Natural killer cell (primary cell): ENCODE measurements at places on chromosomes 4 and X. TPM values are rescaled to one million over a fixed set of nuclear protein-coding genes. Genes with fewer than 3 reads are reported as not detected.
A peak's percentile ranks its signal among the peaks of the same experiment; 100 is the strongest.

DNA sequence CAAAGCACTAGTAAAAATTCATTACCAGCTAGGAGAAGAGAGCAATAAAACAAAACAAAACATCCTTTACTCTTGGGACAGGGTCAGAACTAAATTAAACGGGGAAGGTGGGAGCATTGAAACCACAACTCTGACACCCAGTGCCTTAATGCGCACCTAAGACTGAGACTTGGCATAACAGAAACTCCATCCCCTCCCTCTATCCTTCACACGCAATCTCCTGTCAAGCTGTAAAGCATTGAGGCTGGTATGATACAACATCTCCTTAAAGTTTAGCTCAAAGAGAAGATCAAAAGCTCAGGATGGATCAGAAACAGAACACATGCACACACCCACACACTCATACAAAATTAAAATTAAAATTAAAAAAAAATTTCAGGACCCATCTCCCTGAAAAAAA, 951.3 kb downstream of the STIM2 start:
- no peak overlapping the region for H3K27ac ChIP-seq
- no peaks in the 10 kb centered on the region for H3K36me3 ChIP-seq
- H3K27me3 ChIP-seq, result no peaks in the 10 kb centered on the region
- no peak for DNase-seq

- H3K36me3 ChIP-seq, result no peaks in the 10 kb centered on the region
- no peaks in the 10 kb centered on the region for H3K4me1 ChIP-seq
- no peaks in the 10 kb centered on the region for H3K27me3 ChIP-seq
- no peak overlapping the region for H3K4me3 ChIP-seq
Observed at GRCh38 chr4:170675568-170676262, 586.0 kb upstream of the AADAT start.

GRCh38 chrX:30150196-30150895, 65.0 kb upstream of the MAGEB2 start:
- H3K27ac ChIP-seq, result no peak overlapping the region
- no peaks in the 10 kb centered on the region for H3K36me3 ChIP-seq
- H3K4me1 ChIP-seq, result no peaks in the 10 kb centered on the region
- DNase-seq, result no peak
- H3K27me3 ChIP-seq, result no peaks in the 10 kb centered on the region

DNA sequence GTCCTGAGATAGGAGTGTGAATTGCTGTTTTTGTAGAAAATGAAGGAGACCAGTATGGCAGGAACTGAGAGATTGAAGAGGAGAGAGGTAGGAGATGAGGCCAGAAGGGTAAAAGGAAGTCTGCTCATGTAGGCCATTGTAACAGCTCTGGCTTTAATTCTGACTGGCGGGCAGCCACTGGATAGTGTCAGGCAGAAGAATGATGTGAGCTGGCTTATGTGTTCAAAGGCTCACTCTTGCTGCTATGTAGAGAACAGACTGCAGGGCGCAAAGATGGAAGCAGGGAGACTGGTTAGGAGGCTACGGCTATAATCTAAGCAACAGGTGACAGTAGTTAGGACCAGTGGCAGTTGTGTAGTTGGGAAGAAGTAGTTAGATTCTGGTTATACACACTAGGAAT, 160.2 kb upstream of the FGF13 start:
- no peak for DNase-seq
- no peak overlapping the region for H3K4me3 ChIP-seq
- no peak overlapping the region for H3K27ac ChIP-seq
- H3K27me3 ChIP-seq, result no peaks in the 10 kb centered on the region
- no peaks in the 10 kb centered on the region for H3K36me3 ChIP-seq

GRCh38 chr4:83708500-83709175, 172.7 kb downstream of the GPAT3 start:
- no peaks in the 10 kb centered on the region for H3K27me3 ChIP-seq
- no peak for DNase-seq
- H3K27ac ChIP-seq, result no peak overlapping the region
- no peaks in the 10 kb centered on the region for H3K36me3 ChIP-seq

GRCh38 chr4:185792384-185793115, 19.4 kb downstream of the SORBS2 start:
- H3K36me3 ChIP-seq, result no peaks in the 10 kb centered on the region
- no peaks in the 10 kb centered on the region for H3K4me1 ChIP-seq
- H3K4me3 ChIP-seq, result no peak overlapping the region
- DNase-seq, result no peak
- H3K27me3 ChIP-seq, result no peaks in the 10 kb centered on the region

DNA sequence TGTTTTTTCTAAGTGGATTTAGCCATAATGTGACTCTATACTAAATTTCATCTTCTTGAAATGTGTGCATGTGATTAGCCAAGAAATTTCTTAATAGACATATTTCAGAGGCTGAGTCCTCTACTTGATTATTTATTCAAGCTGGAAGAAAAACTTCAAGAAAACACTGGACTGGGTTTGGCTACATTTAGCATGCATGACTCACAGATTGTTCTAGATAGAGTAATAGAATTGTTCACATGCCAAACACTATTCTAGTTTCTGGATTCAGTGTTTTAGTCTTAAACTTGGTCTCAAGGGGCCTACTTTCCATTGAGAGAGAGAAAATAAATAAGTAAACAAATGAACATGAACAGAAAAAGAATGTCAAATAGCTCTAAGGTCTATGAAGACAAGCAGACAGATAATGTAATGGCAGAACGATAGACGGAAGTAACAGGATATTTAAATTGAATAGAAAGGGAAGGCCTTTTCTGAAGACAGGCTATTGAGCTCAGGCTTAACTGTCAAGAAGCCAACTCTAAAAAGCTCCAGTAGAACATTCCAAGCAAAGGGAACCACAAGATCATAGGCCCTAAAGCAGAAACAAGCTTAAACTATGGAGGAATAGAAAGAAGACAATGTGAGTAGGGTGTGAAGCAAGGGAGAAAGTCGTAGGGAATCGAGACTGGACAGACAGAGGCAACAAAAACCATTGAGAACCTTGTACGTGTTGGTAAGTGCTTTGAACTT, 104.6 kb downstream of the TMEM144 start:
- no peak overlapping the region for H3K27ac ChIP-seq
- no peaks in the 10 kb centered on the region for H3K27me3 ChIP-seq
- DNase-seq, result no peak
- H3K36me3 ChIP-seq, result no peaks in the 10 kb centered on the region

- no peaks in the 10 kb centered on the region for H3K36me3 ChIP-seq
- no peak overlapping the region for H3K4me3 ChIP-seq
- no peaks in the 10 kb centered on the region for H3K27me3 ChIP-seq
- no peaks in the 10 kb centered on the region for H3K4me1 ChIP-seq
- DNase-seq, result no peak
Observed at GRCh38 chrX:75873993-75874392, 88.9 kb upstream of the MAGEE2 start.

DNA sequence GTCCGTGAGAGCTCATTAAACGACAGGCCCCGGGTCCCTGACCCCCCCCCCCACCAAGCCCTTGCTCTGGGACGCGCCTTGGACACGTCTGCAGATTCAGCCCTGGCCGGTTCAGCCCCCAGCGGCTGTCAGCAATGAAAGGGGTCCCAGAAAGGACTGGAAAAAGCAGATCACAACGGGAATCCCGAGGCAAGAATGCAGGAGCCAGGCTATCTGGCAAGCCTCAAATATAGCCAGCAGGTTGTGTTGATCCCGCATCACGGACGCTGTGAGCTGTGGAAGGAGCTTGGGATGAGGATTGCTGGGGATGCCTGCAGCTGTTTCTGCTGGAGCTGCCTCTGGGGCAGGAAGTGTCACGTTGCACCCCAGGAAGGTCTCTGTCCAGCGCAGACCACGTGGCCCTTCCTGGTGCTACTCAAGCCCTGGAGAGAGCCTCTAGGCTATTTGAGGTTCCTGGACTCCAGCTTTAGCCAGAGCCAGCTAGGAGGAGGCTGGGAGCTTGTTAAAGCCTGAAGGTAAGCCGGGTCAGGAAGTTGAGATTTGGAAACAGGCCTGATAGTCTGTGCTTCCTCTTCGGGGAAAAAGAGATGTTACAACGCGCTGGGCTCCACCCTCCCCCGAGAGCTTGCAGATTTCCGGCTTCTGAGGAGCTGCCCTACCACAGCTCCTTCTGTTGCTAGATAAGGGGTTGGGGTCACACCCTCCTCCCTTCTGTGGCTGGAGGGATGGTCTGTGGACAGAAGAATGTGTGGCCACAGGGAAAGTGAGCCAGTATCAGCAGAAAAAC, 19.3 kb upstream of the CSF2RA start:
- no peaks in the 10 kb centered on the region for H3K36me3 ChIP-seq
- peak overlapping the region; percentile 73 for H3K27ac ChIP-seq
- no peak overlapping the region for H3K4me3 ChIP-seq
- H3K4me1 ChIP-seq, result peaks cover 37% of the 10 kb centered on the region
- H3K27me3 ChIP-seq, result no peaks in the 10 kb centered on the region

DNA sequence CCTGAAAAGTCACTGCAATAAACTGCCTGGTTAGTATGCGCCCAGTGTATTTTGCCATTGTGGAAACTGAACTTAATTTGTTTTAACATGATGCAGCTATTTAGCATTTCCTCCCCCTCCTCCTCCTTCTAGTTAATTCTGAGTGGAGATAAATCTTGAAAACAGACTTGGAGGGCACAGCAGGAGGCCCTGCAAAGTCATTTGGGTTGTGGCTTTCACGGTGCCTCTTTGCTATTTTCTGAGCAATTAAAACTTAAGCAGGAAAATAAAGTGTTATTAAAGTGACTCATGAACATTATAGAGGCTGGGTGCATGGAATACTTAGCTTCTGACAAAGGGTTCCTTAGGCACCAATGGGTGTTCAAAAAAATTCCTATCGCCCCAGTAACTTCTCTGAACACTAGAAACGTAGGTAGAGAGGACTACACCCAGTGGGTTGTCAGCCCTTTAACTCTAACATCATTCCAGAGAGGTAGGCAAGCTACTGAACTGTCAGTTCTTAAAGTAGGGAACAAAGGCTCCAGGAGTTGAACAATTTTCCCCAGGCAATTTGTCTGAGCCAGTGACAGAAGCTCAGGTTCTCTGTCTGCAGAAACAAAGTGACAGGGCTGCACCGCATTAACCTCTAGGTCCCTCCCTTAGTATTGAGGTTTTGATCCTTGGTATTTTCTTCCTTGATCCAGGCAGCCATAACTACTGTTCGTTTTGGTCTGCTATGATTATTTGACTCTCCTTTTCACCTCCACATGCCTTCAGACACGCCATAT, 158.3 kb upstream of the KIT start:
- DNase-seq, result no peak
- H3K36me3 ChIP-seq, result no peaks in the 10 kb centered on the region
- H3K27ac ChIP-seq, result no peak overlapping the region
- H3K27me3 ChIP-seq, result no peaks in the 10 kb centered on the region
- peaks cover 13% of the 10 kb centered on the region for H3K4me1 ChIP-seq

- no peak overlapping the region for H3K27ac ChIP-seq
- H3K36me3 ChIP-seq, result no peaks in the 10 kb centered on the region
Observed at GRCh38 chr4:105951198-105951597, 55.9 kb downstream of the NPNT start.

- peak; percentile 44 for DNase-seq
- H3K4me1 ChIP-seq, result peaks cover 7% of the 10 kb centered on the region
- H3K4me3 ChIP-seq, result no peak overlapping the region
- H3K27ac ChIP-seq, result no peak overlapping the region
- no peaks in the 10 kb centered on the region for H3K36me3 ChIP-seq
Observed at GRCh38 chrX:53312946-53313727, 31.8 kb upstream of the IQSEC2 start.

GRCh38 chr4:150722908-150723362, 141.0 kb downstream of the MAB21L2 start:
- H3K36me3 ChIP-seq, result peaks cover 15% of the 10 kb centered on the region
- DNase-seq, result no peak
- no peak overlapping the region for H3K27ac ChIP-seq
- H3K4me3 ChIP-seq, result no peak overlapping the region
- H3K4me1 ChIP-seq, result no peaks in the 10 kb centered on the region

- no peaks in the 10 kb centered on the region for H3K36me3 ChIP-seq
- no peak for DNase-seq
- H3K4me1 ChIP-seq, result no peaks in the 10 kb centered on the region
- no peak overlapping the region for H3K4me3 ChIP-seq
- no peaks in the 10 kb centered on the region for H3K27me3 ChIP-seq
Observed at GRCh38 chr4:189463734-189464133, 476.9 kb upstream of the FRG1 start.

- DNase-seq, result no peak
- no peaks in the 10 kb centered on the region for H3K4me1 ChIP-seq
- no peak overlapping the region for H3K4me3 ChIP-seq
- H3K27me3 ChIP-seq, result no peaks in the 10 kb centered on the region
- H3K27ac ChIP-seq, result no peak overlapping the region
Observed at GRCh38 chrX:109372291-109372690, 109.6 kb downstream of the GUCY2F start.

- H3K4me1 ChIP-seq, result no peaks in the 10 kb centered on the region
- no peak for DNase-seq
- H3K4me3 ChIP-seq, result no peak overlapping the region
- no peaks in the 10 kb centered on the region for H3K36me3 ChIP-seq
- no peaks in the 10 kb centered on the region for H3K27me3 ChIP-seq
Observed at GRCh38 chrX:44480591-44480990, 62.1 kb downstream of the FUNDC1 start.

DNA sequence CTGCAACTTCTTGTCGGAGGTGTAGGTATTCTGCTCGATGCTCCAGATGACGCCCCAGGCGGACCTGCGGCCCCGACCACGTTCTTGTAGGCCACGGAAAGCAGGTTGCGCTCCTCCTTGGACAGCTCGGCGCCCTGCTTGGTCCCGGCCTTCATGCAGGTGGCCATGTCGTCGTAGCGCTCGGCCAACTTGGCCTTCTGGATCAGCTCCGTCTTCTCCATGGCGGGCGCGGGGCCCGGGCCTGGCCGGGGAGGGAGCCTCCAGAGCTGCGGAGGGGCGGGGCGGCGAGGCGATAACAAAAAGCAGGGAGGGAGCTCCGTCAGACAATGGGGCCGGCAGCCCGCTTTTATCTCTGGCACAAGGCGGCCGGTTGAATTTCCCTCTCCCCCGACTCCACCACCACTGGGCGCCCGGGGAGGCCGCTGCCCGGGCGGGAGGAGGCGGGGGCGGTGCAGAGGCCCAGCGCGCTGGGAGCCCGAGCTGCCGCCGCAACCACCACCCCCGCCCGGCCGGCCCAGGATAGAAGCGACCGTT, 28.3 kb upstream of the DRP2 start:
- no peak overlapping the region for H3K4me3 ChIP-seq
- H3K27ac ChIP-seq, result no peak overlapping the region
- H3K4me1 ChIP-seq, result no peaks in the 10 kb centered on the region
- no peaks in the 10 kb centered on the region for H3K36me3 ChIP-seq

- no peak overlapping the region for H3K27ac ChIP-seq
- no peaks in the 10 kb centered on the region for H3K27me3 ChIP-seq
- no peak overlapping the region for H3K4me3 ChIP-seq
- DNase-seq, result no peak
Observed at GRCh38 chr4:11620861-11621260, 192.2 kb upstream of the HS3ST1 start.

The RADX gene
- 7.5 TPM for total RNA-seq

The VCX2 gene
- total RNA-seq, result not detected

The SHROOM3 gene
- 0.63 TPM for total RNA-seq

The STARD8 gene
- 0.97 TPM for total RNA-seq

The RASSF6 gene
- not detected for total RNA-seq

The MID1 gene
- not detected for total RNA-seq

The TRIM2 gene
- total RNA-seq, result 0.11 TPM

The WDFY3 gene
- 2.5 TPM for total RNA-seq

The CT45A1 gene
- not detected for total RNA-seq

The DCAF4L1 gene
- total RNA-seq, result 0.48 TPM

The RNF212 gene
- total RNA-seq, result 1.0 TPM
